ENCODE measurements at places on chromosomes 1 and 21. TPM values are rescaled to one million over a fixed set of nuclear protein-coding genes. Genes with fewer than 3 reads are reported as not detected.

- DNase-seq, result no peak
Measured at GRCh38 chr1:195045072-195045471, 1563.2 kb downstream of the KCNT2 start.

The CSDE1 gene
- polyA plus RNA-seq, result 129 TPM

The PIK3CD gene
- 3.5 TPM for polyA plus RNA-seq

The VTCN1 gene
- polyA plus RNA-seq, result not detected

- DNase-seq, result peak; percentile 28
Measured at GRCh38 chr1:94384485-94385265, 33.5 kb upstream of the ABCD3 start.

DNA sequence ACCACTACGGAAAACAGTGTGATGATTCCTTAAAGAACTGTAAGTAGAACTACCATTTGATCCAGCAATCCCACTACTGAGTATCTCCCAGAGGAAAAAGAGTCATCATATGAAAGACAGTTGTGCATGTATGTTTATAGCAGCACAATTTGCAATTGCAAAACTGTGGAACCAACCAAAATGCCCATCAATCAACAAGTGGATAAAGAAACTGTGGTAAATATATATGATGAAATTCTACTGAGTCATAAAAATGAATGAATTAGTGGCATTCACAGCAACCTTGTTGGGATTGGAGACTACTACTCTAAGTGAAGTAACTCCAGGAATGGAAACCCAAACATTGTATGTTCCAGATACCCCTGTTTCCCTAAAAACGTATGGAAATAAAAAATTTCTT lies 337.0 kb upstream of the PTBP2 start:
- no peak for DNase-seq

DNA sequence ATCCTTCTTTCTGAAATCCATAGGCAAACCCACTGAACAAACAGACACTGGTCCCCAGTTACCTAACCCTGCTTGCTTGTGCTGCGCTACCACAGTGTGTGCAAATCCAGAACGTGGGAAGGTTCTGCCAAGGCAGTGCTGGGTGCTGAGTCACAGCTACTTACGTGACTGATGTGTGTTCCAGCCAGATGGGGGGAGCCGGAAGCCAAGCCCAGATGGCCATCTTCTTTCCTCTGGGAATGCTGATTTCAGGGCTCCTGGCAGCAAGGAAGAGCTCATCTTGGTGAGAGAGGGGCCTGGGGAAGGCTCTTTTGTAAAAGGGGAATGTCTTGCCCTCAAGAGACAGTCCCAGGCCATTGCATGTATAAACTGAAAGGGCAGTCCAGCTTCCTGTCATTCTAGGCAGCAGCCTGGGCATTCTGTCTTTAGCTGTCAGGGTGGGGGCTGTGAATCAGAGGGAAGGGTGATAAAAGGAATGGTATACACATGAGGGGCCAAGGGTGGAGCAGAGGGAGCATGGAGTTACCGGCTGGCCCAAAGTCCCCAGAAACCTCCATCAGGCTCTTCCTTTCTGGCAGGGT lies 54.1 kb downstream of the CD46 start:
- DNase-seq, result peak; percentile 87

The PM20D1 gene
- 0.03 TPM for polyA plus RNA-seq

The ZC3H12A gene
- polyA plus RNA-seq, result 9.4 TPM

The CD160 gene
- not detected for polyA plus RNA-seq

The FAM229A gene
- 8.9 TPM for polyA plus RNA-seq

The NUCKS1 gene
- polyA plus RNA-seq, result 40.2 TPM

The GPR25 gene
- polyA plus RNA-seq, result not detected
